ENCODE measurements at places on chromosomes 6 and 20. TPM values are rescaled to one million over a fixed set of nuclear protein-coding genes. Genes with fewer than 3 reads are reported as not detected.

Gene PI16
- 14.5 TPM for total RNA-seq

GRCh38 chr6:149181304-149181703 is 136.2 kb upstream of the TAB2 start:
- DNase-seq, result no peak
- H3K4me3 ChIP-seq, result no peak overlapping the region
- peaks cover 5% of the 10 kb centered on the region for H3K36me3 ChIP-seq
- H3K4me1 ChIP-seq, result peaks cover 2% of the 10 kb centered on the region
- no peaks in the 10 kb centered on the region for H3K27me3 ChIP-seq

DNA sequence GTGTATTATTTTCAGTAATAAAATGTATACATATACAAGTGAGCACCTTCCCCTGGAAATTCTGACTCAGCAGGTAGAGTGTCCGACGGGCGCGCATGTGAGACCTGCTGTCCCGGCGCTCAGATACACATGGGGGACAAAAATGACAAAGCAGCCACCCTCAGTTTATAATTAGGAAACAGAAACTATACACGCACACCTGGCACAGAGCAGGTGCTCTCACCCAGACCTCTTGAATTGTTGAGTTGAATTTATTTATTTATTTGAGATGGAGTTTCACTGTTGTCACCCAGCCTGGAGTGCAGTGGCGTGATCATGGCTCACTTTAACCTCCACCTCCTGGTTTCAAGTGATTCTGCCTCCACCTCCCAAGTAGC is 180.4 kb downstream of the ZDHHC14 start:
- H3K4me1 ChIP-seq, result peaks cover 20% of the 10 kb centered on the region
- peak overlapping the region; percentile 61 for H3K27ac ChIP-seq
- no peak overlapping the region for H3K4me3 ChIP-seq
- no peaks in the 10 kb centered on the region for H3K27me3 ChIP-seq
- no peak for DNase-seq

DNA sequence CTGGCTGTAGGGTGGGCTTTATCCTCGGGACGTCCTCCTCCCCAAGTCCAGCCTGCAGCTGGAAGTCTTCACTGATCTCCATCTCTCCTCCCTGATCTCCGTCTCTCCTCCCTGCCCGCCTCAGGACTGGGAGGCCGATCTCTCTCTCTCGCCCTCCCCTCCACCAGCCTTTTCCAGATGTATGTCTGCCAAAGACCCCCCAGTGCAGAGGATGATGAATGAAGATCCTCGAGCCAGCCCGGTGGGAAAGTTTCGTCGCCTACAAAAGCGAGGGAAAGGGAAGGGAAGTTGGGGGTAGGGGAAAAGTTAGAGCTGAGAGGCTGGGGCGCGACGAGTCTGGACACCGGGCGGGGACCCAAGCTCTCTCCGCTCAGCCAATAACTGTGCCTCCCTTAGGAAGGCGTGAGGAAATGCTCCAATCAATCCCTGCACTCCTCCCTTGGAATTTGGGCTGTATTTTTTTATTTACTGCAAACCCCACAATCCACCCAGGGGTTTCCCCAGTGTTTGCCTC is 595 bp upstream of the SRF start:
- DNase-seq, result no peak
- H3K27ac ChIP-seq, result peak overlapping the region; percentile 97
- H3K36me3 ChIP-seq, result peaks cover 2% of the 10 kb centered on the region
- peak overlapping the region; percentile 99 for H3K4me3 ChIP-seq
- no peaks in the 10 kb centered on the region for H3K27me3 ChIP-seq
- H3K4me1 ChIP-seq, result peaks cover 34% of the 10 kb centered on the region

Gene PKIB
- not detected for total RNA-seq

Gene NR2E1
- not detected for total RNA-seq

- H3K4me1 ChIP-seq, result no peaks in the 10 kb centered on the region
- H3K4me3 ChIP-seq, result no peak overlapping the region
- no peaks in the 10 kb centered on the region for H3K27me3 ChIP-seq
- H3K36me3 ChIP-seq, result no peaks in the 10 kb centered on the region
- no peak overlapping the region for H3K27ac ChIP-seq
These were observed 227.4 kb upstream of the PLN start for GRCh38 chr6:118320652-118321051.

Measured in T-helper 17 cell (primary cell).